ENCODE measurements at places on chromosomes 12 and 14.

GRCh38 chr14:21440859-21441258 lies 15.1 kb downstream of the CHD8 start:
- DNase-seq, result no peak

DNA sequence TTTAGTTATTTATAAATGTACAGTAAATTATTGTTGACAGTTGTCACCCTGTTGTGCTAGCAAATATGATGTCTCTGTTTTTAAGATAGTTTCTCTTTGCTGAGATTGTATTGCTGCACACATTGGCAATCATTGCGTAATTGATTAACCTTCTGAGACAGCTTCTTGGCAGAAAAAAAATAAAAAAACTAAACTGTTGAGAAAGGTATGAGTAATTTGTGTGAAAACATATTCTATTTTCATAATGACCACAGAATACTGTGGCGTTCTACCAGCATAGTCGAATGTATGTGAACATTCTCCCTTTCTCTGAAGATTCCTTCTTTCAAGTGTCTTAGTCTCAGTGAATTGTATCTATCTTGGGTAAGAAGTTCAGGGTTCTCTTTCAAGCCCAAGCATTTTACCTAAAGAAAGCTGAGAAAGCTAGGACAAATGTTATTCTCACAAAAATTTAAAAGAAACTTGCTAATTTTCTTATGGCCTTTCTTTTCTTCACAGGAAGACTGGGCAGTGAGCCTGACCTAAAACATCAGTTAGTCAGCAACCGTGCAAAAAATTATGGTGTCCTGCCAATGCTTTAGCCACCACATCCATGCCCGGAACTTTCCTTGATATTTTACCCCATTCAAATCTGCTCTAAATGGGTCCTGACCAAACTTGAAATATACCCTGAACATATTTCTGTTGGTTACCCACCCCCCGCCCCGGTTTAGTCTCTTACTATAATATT lies 69.0 kb upstream of the REP15 start:
- DNase-seq, result no peak

- no peak for DNase-seq
Measured at GRCh38 chr14:101737414-101738339, 23.8 kb upstream of the PPP2R5C start.

- no peak for DNase-seq
Measured at GRCh38 chr12:45418520-45418919, 202.6 kb downstream of the ANO6 start.

- DNase-seq, result no peak
Measured at GRCh38 chr12:6632026-6632983, 3.5 kb downstream of the LPAR5 start.

GRCh38 chr14:106222311-106222710 lies 695.9 kb downstream of the TMEM121 start:
- DNase-seq, result no peak

DNA sequence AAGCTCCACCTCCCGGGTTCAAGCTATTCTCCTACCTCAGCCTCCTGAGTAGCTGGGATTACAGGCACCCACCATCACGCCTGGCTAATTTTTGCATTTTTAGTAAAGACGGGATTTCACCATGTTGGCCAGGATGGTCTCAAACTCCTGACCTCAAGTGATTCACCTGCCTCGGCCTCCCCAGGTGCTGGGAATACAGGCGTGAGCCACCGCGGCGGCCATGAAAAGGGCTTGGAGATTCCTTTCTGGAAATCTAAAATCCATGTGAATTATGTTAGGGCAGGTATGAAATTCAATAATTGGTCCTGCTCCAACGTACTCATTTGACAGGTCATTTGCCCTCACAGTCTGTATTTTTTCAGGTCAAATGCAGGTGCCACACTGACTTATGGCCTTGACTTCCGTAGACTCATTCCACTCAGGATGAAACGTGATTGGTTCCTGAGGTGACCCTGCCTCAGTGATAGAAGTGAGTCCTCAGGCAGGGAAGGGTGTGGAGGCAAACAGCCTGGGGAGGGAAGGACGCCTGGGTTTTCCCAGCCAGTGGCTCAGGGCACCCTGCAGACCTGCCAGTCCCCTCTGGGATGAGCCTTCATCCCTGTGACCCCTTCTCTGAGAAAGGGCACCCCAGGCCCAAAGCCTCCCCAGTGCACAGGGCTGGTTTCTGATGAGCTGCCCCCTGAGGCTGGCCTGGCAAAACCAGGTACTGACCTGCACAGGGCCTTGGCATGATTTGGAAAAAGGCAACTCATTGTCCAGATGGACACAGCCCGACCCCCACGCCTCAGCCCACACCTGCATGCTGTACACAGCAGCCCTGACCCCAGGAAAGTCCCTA lies 48.7 kb downstream of the PSMA6 start:
- DNase-seq, result no peak

GRCh38 chr12:25752710-25753309 lies 199.7 kb upstream of the LMNTD1 start:
- no peak for DNase-seq

GRCh38 chr12:2286461-2287131 lies 233.8 kb downstream of the CACNA1C start:
- no peak for DNase-seq

GRCh38 chr14:65502676-65503124 lies 90.2 kb downstream of the FUT8 start:
- DNase-seq, result no peak

DNA sequence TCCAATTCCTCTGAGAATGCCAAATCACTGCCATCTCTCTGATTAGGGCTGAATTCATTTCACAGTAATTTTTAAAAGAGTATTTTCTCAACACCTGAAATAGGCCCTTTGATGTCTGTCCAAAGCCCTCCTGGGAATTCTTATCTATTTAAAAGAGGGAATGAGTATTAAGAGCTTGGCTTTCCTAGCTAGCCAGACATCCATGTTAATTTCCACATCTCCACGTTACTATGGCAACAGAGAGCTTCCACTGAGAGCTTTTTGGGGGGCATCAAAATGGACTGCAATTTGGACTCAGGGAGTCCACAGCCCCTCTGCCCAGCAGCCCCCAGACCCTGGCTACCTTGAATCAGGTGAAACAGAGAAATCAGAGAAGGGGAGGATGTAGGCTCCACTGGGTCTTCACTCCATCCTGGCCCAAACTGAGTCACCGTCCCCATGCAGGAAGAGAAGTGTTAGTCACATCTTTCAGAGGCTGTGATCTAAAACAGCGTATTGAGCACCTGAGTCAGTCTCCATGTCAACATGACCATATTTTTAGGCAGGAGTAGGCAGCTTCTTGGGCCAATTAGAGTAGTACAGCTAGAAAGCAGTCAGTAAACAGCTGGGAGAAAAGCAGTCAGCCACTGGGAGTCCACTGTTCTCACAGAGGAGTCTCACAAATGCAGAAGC lies 7.0 kb upstream of the FICD start:
- no peak for DNase-seq

- no peak for DNase-seq
Measured at GRCh38 chr12:115811045-115811444, 466.4 kb downstream of the MED13L start.

- no peak for DNase-seq
Measured at GRCh38 chr14:75561013-75561432, 17.4 kb upstream of the FLVCR2 start.

- no peak for DNase-seq
Measured at GRCh38 chr12:109182041-109182839, 65.9 kb downstream of the ACACB start.

GRCh38 chr14:61747342-61747741 lies 14.9 kb upstream of the SNAPC1 start:
- no peak for DNase-seq

GRCh38 chr12:70919597-70920035 lies 922 bp downstream of the PTPRR start:
- DNase-seq, result no peak

DNA sequence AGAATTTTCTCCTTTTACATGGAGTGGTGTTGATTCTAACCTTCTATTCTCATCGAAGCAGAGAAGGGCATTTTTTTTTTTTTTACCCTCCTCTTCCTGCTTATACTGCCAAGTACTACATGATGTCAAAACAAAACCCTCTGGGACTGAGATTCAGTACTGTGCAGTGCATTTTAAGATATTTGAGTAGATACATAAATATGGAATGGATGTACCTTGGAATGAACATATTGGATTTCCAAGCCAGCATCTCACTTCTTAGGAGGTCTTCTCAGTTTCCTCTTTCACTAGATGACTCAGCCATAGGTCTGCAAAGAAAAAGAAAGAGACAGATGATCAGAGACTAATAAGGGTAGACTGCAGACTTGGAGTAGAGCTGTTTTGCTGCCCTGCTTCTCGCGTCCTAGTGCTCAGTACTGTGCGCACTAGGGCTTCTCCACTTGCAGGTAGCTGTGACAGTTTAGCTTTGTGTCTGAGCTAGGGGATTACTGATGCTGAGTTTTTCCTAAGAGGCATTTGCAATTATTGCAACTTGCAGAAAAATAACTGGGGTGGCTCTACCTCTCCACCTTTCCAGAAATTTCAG lies 20.4 kb downstream of the TPH2 start:
- no peak for DNase-seq

- DNase-seq, result no peak
Measured at GRCh38 chr14:61609884-61610283, 85.4 kb upstream of the HIF1A start.

- no peak for DNase-seq
Measured at GRCh38 chr12:28563286-28563685, 373.0 kb downstream of the CCDC91 start.

- no peak for DNase-seq
Measured at GRCh38 chr12:6899837-6900519, 4.6 kb upstream of the LRRC23 start.

- no peak for DNase-seq
Measured at GRCh38 chr14:43790681-43791080, 716.4 kb downstream of the FSCB start.

- DNase-seq, result no peak
Measured at GRCh38 chr12:132083614-132083940, 60.5 kb downstream of the DDX51 start.

- no peak for DNase-seq
Measured at GRCh38 chr12:89779090-89779489, 70.5 kb upstream of the ATP2B1 start.

DNA sequence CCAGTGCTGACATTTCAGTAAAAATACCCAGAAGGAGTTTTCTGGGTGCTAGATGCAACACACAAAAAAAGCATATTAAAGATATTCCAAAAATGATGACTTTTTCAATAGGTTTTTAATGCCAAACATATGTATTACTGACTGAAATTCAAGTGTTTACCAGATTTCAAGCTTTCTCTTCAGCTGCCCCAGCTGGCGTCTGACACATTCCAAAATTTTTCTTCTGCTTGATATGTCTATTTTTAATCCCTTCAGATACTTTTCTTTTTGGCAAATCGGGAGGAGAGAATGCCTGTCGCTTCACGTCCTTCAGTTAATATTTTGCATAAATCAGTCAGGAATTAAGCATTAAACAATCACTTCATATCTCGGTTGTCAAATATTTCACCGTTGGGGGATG lies 7.1 kb upstream of the CCDC60 start:
- no peak for DNase-seq

GRCh38 chr12:16756833-16757555 lies 151.0 kb upstream of the LMO3 start:
- DNase-seq, result no peak

DNA sequence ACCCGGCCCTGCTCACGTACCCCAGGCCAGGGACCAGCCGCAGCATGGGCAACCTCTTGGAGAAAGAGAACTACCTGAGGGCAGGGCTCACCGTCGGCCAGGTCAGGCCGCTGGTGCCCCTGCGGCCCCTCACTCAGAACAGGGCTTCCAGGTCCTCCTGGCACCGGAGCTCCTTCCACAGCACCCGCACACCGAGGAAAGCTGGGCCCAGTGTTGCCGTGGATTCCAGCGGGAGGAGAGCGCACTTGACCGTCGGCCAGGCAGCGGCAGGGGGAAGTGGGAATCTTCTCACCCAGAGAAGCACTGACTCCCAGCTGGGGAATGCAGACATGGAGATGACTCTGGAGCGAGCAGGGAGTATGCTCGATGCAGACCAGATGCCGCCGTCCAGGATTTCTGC lies 7.9 kb upstream of the VAMP1 start:
- DNase-seq, result no peak

- DNase-seq, result no peak
Measured at GRCh38 chr12:92465786-92466295, 236.9 kb upstream of the PLEKHG7 start.

- no peak for DNase-seq
Measured at GRCh38 chr12:13061377-13061776, 17.2 kb downstream of the FAM234B start.

- DNase-seq, result peak; percentile 51
Measured at GRCh38 chr12:121668750-121669520, 519 bp downstream of the MORN3 start.

DNA sequence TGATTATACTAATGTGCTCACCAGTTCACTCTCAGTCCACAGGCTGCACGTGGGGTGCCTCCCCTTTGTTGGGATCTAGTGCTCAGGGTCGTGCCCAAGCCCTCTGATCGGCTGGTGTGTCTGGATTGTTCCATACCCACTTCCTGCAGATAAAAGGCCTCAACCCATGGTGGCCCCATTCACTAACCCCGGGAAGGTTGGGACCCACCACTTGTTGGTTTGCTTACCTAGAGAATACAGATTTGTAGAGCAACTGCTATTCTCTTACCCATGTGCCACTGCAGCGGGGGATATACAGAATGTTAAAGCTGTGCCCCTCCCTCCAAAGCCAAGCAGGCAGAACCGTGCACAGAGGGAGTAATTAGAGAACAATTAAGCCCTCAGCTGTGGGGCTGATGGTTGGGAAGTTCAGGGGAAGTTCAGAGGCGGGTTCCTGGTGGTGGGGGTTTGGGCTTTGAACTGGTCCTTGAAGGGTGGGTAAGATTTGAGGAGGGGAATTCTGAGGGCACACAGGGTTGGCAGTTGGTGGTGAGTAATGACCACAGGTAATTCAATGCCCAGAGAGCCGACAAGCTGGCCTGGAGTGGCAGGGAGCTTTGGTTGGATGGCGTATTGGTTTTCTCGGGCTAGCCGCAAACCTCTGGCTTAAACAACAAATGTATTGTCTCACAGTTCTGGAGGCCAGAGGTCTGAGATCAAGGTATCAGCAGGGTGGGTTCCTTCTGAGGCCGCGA lies 68.8 kb downstream of the ADCK1 start:
- no peak for DNase-seq

GRCh38 chr12:40028296-40028695 lies 77.6 kb downstream of the SLC2A13 start:
- DNase-seq, result no peak

DNA sequence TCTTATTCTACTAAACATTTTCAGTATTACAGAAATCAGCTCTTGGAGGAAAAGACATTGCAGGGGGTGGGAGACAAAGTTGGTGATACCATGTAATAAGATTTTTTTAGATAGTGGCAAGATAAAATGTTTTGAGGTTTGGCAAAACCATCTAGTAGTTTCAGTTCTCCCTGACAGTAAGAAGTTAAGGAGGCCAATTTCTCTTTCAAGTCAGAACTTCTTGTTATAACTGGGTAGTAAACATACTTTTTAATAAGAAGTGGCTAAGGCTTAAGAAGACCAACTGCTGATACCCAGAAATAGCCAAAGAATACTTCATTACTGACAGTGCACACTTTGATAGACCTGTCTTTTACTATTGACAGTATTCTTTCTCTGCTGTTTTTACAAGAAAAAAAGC lies 452.3 kb downstream of the DIO2 start:
- no peak for DNase-seq

- no peak for DNase-seq
Measured at GRCh38 chr14:51582437-51582836, 69.3 kb upstream of the FRMD6 start.

GRCh38 chr12:1580526-1580925 lies 13.9 kb downstream of the FBXL14 start:
- DNase-seq, result no peak

Data from stimulated activated CD4-positive, alpha-beta T cell treated with anti-CD3 and anti-CD28 coated beads, TNF-alpha, amount 100 ng/mL, for 48 hours (primary cell).